ENCODE measurements at places on chromosomes 4 and X. TPM values are rescaled to one million over a fixed set of nuclear protein-coding genes. Genes with fewer than 3 reads are reported as not detected.

The CFAP47 gene
- not detected for polyA plus RNA-seq

The MAGEA11 gene
- polyA plus RNA-seq, result not detected

The CXorf38 gene
- polyA plus RNA-seq, result 7.0 TPM

The CDKL2 gene
- 0.45 TPM for polyA plus RNA-seq

The CDS1 gene
- polyA plus RNA-seq, result 0.22 TPM

The SGCB gene
- polyA plus RNA-seq, result 18.0 TPM

The MGAT4D gene
- not detected for polyA plus RNA-seq

The IL15 gene
- 4.3 TPM for polyA plus RNA-seq

The CORIN gene
- 0.11 TPM for polyA plus RNA-seq

The GAGE12E gene
- polyA plus RNA-seq, result not detected

Measured in adipose tissue (tissue), 3 donors.